ENCODE measurements at places on chromosomes 16 and 17.

GRCh38 chr16:81505011-81505661 lies 60.5 kb downstream of the CMIP start:
- no peak for DNase-seq

GRCh38 chr17:67067571-67068482 lies 23.5 kb downstream of the CACNG1 start:
- DNase-seq, result no peak

DNA sequence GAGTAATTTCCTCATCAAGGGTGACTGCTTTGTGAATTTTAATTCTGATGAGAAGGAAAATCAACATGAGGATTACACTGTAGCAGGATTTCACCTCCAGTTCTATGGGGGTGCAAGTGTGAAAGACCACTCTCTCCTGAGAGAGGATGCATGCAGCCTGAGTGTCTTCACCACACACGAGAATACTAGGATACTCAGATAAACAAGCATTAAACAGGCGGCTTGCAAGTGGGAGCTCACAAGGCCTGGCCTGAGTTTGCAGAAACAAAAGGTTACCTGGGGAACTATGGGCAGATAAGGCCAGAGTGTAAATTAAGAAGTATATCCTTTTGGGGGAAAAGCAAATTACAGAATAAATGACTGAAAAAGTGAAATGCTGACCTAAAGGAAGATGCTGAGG lies 46.6 kb downstream of the MYH10 start:
- no peak for DNase-seq

DNA sequence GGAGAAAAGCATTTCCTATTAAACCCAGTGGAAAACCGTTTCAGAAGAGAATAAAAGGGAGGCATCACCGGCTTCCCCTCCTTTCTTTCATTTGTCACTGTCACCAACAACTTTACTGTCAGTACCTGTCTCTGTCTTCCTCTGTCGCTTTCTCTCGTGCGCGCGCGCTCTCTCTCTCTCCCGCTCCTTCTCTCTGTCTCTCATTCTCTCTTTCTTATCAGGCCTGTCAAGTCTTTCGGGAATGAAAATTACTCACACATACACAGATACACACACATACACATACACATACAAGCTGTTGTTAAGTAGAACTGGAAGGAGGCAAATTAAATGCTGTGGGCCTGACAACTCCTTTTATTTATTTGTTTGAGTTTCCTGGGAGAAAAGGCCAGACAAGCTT lies 17.6 kb downstream of the MYOCD start:
- DNase-seq, result no peak

DNA sequence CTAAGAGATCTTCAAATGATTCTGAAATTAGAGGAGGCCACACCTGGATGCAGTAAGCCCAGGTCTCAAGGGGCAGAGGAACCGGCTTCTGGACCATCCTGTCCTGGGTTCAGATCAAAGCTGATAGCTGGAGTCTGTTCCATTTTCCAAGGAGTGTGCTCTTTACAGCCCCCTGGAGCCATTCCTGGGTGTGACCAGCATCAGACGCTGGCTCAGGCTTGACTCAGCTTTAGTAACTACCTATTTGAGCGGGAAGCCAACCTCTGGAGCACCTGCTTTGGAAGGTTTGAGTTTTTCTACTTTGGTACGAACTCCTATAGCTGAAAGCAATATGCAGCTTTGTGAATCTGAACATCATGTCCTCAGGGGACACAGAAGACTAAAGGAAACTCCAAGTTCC lies 12.9 kb upstream of the BBS2 start:
- DNase-seq, result no peak

DNA sequence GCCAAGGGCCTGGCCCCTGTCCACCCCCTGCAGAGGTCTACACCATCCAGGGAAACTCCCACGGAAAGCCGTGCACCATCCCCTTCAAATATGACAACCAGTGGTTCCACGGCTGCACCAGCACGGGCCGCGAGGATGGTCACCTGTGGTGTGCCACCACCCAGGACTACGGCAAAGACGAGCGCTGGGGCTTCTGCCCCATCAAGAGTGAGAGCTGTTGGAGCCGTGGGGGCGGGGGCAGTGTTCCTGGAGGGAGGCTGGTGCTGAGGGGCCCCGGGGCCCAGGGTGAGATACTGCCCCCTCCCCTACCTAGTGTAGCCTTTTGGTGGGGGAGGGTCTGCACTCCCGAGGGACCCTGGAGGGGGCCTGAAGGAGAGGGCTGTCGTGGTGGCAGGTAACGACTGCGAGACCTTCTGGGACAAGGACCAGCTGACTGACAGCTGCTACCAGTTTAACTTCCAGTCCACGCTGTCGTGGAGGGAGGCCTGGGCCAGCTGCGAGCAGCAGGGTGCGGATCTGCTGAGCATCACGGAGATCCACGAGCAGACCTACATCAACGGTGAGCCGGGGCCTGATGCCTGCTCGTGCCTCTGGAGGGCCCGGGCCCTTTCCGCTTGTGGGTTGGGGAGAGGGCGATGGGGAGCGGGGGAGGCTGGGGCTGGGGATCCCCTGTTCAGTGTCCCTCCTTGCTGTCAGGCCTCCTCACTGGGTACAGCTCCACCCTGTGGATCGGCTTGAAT lies 38.8 kb downstream of the MRC2 start:
- DNase-seq, result peak; percentile 30

DNA sequence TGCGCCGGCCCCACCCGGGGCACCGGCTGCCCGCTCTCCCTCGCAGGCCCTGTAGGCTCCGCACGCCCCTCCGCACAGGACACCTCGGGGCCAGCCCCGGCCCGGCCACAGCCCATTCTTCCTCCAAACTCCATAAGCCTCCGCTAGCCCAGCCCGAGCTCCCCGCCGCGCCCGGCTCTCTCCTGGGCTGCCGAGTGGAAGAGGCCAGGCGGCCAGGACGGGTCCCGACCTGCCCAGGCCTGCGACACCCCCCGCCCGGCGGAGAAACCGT lies 397 bp downstream of the NCOR1 start:
- peak; percentile 33 for DNase-seq

DNA sequence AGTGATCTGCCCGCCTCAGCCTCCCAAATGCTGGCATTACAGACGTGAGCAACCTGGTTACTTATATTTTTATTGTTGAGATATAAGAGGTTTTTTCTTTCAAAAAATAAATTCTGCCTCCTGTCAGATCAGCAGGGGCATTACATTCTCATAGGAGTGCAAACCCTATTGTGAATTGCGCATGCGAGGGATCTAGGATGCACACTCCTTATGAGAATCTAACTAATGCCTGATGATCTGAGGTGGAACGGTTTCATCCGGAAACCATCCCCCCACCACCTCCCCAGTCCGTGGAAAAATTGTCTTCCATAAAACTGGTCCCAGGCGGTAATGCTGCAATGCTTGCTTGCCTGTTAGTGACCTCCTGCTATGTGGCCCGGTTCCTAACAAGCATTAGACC lies 7.5 kb upstream of the CNEP1R1 start:
- no peak for DNase-seq

GRCh38 chr17:59074494-59074893 lies 32.2 kb downstream of the TRIM37 start:
- DNase-seq, result no peak

GRCh38 chr16:70800781-70801480 lies at the start of gene VAC14:
TSS of gene VAC14 (minus strand) at chr16:70801158. CDS start at chr16:70800900, 258 bp downstream.
- peak; percentile 92 for DNase-seq

GRCh38 chr17:43983515-43984411 lies 20.7 kb upstream of the NAGS start:
- no peak for DNase-seq

- DNase-seq, result no peak
Observed at GRCh38 chr17:77208856-77209255, 68.1 kb downstream of the SEC14L1 start.

- DNase-seq, result no peak
Observed at GRCh38 chr17:34173241-34173640, 81.8 kb upstream of the CCL2 start.

GRCh38 chr16:87809150-87809902 lies 43.5 kb upstream of the KLHDC4 start:
- DNase-seq, result no peak

DNA sequence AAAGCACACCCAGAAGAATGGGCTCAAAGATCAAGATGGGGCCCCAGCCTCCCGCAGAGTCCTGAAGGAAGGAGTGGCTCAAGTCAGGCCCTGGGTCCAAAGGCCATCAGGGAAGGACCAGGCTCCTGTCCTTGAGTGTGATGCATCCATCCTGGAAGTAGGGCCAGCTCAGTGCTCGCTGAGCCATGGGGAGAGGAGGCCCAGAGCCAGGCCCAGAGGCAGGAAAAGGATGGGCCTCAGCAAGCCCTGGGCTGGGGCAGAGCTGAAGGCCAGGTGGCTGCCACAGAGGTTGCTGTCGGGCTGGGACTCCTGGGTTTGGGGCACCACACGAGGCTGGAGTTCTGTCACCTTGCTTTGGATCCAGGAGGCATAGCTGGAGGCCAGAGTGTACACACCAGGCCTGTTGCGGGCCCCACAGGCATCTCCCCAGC lies 3.7 kb downstream of the PRSS8 start:
- DNase-seq, result no peak

GRCh38 chr17:56913353-56913866 lies 439 bp downstream of the TRIM25 start:
- DNase-seq, result peak; percentile 26

GRCh38 chr17:78781104-78781892 lies 775 bp downstream of the CYTH1 start:
- DNase-seq, result peak; percentile 75

DNA sequence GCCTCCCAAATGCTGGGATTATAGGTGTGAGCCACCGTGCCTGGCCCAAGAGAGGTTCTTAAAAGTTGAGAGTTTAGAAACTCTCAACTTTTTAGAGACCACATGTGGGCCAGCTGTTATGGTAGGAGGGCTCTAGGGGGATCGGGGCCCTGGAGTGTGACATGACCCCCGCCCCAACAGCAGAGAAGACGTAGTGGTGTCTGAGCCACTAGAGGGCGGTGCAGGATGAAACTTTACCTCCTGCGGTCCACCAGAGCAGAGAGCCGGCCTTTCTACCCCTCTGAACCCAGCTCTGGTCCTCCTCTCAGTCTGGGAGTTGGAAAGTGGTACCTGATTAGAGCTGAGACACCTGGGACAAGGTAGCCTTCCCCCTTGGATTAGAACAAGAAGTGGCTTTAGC lies 7.4 kb downstream of the CDK5RAP3 start:
- peak; percentile 24 for DNase-seq

DNA sequence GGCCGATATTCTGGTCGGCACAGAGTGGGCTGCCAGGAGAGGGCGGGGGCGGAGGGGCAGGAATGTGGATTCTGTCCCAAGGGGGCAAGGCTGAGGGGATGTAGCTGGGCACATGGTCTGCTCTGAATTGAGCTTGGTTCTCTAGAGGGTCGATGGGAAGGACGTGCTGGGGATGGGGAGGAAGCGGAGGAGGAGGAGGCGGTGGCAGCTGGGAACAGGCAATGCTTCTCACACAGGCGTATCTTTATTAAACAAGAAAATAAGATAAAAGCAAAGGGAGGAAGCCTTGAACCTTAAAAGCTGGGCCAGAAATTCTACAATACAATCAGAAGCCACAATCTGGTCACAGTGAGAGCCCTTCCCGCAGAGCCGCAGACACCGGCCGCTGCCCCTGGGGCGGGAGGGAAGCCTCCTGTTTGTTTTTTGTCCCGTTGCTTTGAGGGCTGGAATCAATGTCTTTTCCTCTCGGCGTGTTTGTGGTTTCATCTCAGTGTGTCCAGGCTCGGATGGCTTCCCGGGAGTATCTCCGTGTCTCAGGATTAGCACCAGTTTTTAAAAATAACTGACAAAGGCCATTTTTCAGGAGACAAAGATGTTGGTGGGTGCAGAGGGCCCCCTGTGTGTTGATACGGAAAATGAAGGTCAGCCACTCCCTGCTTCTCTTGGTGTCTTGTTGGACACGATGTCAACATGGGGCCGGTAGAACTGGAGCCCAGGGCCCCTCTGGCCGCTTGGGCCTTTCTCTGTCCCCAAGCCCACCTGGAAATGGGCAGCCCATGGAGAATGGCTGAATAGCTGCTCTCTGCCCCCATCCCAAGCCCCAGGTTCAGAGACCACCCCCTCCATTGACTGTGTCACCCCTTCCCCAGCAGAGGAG lies 12.3 kb upstream of the SLC7A5 start:
- no peak for DNase-seq

DNA sequence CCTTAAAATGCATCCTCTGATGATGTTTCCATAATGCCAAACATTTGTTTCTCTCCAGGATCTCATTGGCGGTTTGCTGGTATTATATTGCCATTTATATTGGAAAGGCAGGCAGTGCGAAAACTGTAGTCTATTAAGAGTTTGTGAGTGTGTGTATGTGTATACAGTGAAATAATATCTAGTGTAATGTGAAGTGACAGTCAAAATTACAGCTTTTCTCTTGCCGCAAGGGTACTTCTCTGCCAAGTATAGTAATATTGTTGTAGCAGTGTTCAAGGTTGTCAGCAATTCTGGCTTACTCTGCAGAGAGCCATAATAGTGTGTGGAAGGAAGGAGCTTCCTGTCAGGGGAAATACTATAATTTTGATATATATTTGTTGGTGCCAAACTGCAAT lies 178.6 kb downstream of the WWOX start:
- no peak for DNase-seq
